RPMI7951 (cell line): ENCODE measurements at places on chromosomes 13 and 19. TPM values are rescaled to one million over a fixed set of nuclear protein-coding genes. Genes with fewer than 3 reads are reported as not detected.

Gene DNAJC15
- 54.5 and 64.5 TPM in 2 replicates for total RNA-seq

Gene ZNF649
- 7.8 and 10.1 TPM in 2 replicates for total RNA-seq

Gene DACT3
- 2.2 and 3.3 TPM in 2 replicates for total RNA-seq

Gene PROZ
- total RNA-seq: not detected in 2 replicates

Gene RNF225
- total RNA-seq: not detected in 2 replicates

Gene HRC
- under 0.01 TPM in 1 of 2 replicates, not detected in the other for total RNA-seq

Gene SLC1A6
- 0.10 and 0.36 TPM in 2 replicates for total RNA-seq

Gene KIR3DL1
- total RNA-seq: not detected in 2 replicates

Gene ZNF772
- 13.5 and 17.3 TPM in 2 replicates for total RNA-seq

Gene PNMA8A
- total RNA-seq: 0.20 TPM in 1 of 2 replicates, not detected in the other

Gene FFAR2
- not detected in 2 replicates for total RNA-seq

Gene STOML3
- not detected in 2 replicates for total RNA-seq

Gene TMIGD2
- not detected in 2 replicates for total RNA-seq

Gene DPF1
- total RNA-seq: 1.7 and 3.0 TPM in 2 replicates

Gene ZNF99
- total RNA-seq: under 0.01 TPM in 1 of 2 replicates, not detected in the other

Gene ZNF471
- 1.1 and 1.3 TPM in 2 replicates for total RNA-seq

Gene CCDC122
- 3.5 and 18.0 TPM in 2 replicates for total RNA-seq

Gene QPCTL
- total RNA-seq: 13.8 and 15.4 TPM in 2 replicates

Gene TMEM161A
- total RNA-seq: 17.0 and 18.5 TPM in 2 replicates

Gene S1PR5
- total RNA-seq: 0.29 TPM in 1 of 2 replicates, not detected in the other

Gene ZNF112
- total RNA-seq: 6.2 TPM in 2 replicates

Gene LHB
- 0.68 TPM in 1 of 2 replicates, not detected in the other for total RNA-seq

Gene AKAP8L
- total RNA-seq: 31.6 and 33.8 TPM in 2 replicates

Gene SLC5A5
- total RNA-seq: not detected in 2 replicates

Gene SYCN
- total RNA-seq: not detected in 2 replicates

Gene SIN3B
- 20.1 and 25.2 TPM in 2 replicates for total RNA-seq

Gene GNA15
- total RNA-seq: 36.5 and 42.2 TPM in 2 replicates

Gene MAMSTR
- total RNA-seq: 0.24 and 0.39 TPM in 2 replicates

Gene ZNF835
- total RNA-seq: 0.24 TPM in 1 of 2 replicates, not detected in the other

Gene BRME1
- total RNA-seq: 1.6 and 2.1 TPM in 2 replicates

Gene VMAC
- 1.4 and 1.5 TPM in 2 replicates for total RNA-seq

Gene ZNF823
- total RNA-seq: 7.9 and 11.5 TPM in 2 replicates

Gene ZNF418
- 2.1 and 3.1 TPM in 2 replicates for total RNA-seq

Gene ARID3A
- total RNA-seq: 5.3 and 5.6 TPM in 2 replicates

Gene NAPA
- 93.2 and 102 TPM in 2 replicates for total RNA-seq

Gene HIPK4
- total RNA-seq: under 0.01 TPM in 1 of 2 replicates, not detected in the other

Gene SHC2
- total RNA-seq: 0.10 TPM in 1 of 2 replicates, not detected in the other

Gene CDX2
- not detected in 2 replicates for total RNA-seq

Gene KCNJ14
- total RNA-seq: 0.48 and 1.1 TPM in 2 replicates

Gene RFPL4A
- total RNA-seq: 0.24 TPM in 1 of 2 replicates, not detected in the other

Gene MBD3L1
- total RNA-seq: not detected in 2 replicates

Gene CCDC194
- total RNA-seq: not detected in 2 replicates

Gene PVR
- total RNA-seq: 34.2 and 35.7 TPM in 2 replicates

Gene RASA3
- 22.8 and 24.4 TPM in 2 replicates for total RNA-seq

Gene PEAK3
- 0.20 and 0.24 TPM in 2 replicates for total RNA-seq

Gene KLF2
- 2.8 and 3.0 TPM in 2 replicates for total RNA-seq

Gene PDX1
- not detected in 2 replicates for total RNA-seq

Gene NLRP4
- total RNA-seq: not detected in 2 replicates

Gene PLEKHA4
- total RNA-seq: 1.8 and 4.4 TPM in 2 replicates

Gene TLE6
- total RNA-seq: 0.84 and 3.9 TPM in 2 replicates

Gene NXNL1
- not detected in 2 replicates for total RNA-seq

Gene TTC9B
- total RNA-seq: not detected in 2 replicates

Gene POU4F1
- 0.10 TPM in 1 of 2 replicates, not detected in the other for total RNA-seq

Gene LGALS4
- not detected in 2 replicates for total RNA-seq

Gene PIK3R2
- total RNA-seq: 11.3 and 11.7 TPM in 2 replicates

Gene MCEMP1
- not detected in 2 replicates for total RNA-seq

Gene TMEM59L
- not detected in 2 replicates for total RNA-seq

Gene DYRK1B
- total RNA-seq: 0.24 and 0.29 TPM in 2 replicates

Gene EDDM13
- total RNA-seq: not detected in 2 replicates

Gene KL
- not detected in 2 replicates for total RNA-seq
